Stimulated activated naive CD8-positive, alpha-beta T cell treated with anti-CD3 and anti-CD28 coated beads, Interleukin-15, amount 100 ng/mL, for 72 hours (primary cell): ENCODE measurements at places on chromosomes 5 and 9.
A peak's percentile ranks its signal among the peaks of the same experiment; 100 is the strongest.

DNA sequence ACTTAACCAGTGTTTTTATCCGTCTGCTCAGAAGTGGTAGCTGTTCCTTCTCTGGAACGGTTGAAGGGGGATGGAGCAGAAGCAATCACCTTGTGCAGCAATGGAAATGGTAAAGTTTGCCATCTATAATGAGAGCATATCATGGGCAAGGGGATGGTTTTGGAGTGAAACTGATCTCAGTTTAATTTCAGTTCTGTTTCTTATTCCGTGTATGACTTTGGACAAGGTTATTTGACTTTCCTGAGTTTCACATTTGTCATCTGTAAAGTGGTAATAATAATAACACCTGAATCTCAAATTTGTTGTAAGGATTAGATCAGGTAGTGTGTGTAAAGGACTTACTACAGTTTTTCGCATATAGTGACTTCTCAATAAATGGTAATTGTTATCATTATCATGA, 106.1 kb downstream of the PCSK1 start:
- no peak for DNase-seq

- DNase-seq, result peak; percentile 59
Observed at GRCh38 chr9:21096172-21096900, 18.6 kb upstream of the IFNB1 start.

DNA sequence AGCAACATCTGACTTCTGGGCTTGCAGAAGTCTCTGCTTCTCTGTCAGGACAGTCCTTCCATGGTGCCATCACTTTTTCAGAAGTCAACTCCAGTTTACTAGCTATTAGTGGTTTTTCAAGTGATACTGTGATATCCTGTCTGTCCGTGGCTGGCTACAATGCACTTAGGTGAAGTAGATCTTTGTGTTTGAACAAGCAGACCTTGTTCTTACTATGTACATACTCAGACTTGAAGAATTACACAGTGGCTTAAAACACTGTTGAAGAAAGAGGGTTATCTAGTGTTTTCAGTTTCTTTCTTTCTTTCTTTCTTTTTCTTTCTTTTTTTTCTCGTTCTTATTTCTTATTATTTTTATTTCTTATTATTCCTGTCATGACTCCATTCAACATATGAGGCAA, 228.7 kb downstream of the NTRK2 start:
- no peak for DNase-seq

DNA sequence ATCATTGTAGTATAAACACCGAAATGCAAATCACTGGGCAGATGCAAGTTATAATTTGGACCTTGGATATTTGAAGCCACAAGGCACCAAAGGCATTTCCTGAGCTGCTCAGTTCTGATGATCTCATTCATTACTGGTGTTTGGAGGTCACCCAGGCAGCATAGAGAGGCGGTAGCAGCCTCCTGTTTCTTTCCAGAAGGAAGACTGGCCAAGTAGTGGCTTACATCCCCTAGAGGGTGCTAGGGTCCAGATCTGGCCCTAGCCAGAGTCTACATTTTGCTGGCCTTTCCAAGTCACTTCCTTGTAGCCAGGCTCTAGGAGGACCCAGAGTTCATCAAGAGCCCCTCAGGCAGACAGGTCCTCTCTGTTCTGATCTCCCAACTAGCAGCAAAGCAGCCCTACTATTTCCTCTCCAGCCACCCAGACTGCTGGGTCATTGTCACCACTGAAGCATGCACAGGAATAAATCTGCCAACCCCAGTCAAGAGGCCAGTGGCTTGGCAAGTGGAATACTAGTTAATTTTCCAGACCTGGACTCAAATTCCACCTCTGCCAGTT, 33.4 kb upstream of the TTC1 start:
- no peak for DNase-seq

GRCh38 chr9:114889802-114890224, 40.6 kb downstream of the TNFSF8 start:
- DNase-seq, result peak; percentile 70

DNA sequence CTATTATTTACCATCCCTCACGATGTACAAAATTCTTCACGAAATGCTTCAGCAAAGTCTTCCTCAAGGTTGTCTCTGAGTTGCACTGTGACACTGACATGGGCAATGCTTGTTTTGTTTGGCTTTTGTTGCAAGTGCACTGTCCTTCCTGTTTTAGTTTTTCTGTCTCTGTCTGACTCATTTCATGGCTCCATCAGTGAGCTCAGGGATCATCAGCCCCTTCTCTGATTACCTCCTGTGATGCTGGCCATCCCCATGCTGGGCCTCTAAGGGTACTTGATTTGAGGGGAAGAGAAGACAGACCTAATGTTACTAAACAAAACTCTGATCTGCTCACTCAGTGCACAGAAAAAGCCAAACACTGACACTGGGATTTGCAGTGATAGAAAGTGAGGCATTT, 37.6 kb upstream of the STX17 start:
- DNase-seq, result peak; percentile 19

GRCh38 chr9:119052339-119053030, 316.8 kb downstream of the BRINP1 start:
- no peak for DNase-seq
